ENCODE measurements at places on chromosomes 3 and 15.
A peak's percentile ranks its signal among the peaks of the same experiment; 100 is the strongest.

- DNase-seq, result no peak
These were observed 8.6 kb upstream of the ITPKA start for GRCh38 chr15:41484937-41485625.

DNA sequence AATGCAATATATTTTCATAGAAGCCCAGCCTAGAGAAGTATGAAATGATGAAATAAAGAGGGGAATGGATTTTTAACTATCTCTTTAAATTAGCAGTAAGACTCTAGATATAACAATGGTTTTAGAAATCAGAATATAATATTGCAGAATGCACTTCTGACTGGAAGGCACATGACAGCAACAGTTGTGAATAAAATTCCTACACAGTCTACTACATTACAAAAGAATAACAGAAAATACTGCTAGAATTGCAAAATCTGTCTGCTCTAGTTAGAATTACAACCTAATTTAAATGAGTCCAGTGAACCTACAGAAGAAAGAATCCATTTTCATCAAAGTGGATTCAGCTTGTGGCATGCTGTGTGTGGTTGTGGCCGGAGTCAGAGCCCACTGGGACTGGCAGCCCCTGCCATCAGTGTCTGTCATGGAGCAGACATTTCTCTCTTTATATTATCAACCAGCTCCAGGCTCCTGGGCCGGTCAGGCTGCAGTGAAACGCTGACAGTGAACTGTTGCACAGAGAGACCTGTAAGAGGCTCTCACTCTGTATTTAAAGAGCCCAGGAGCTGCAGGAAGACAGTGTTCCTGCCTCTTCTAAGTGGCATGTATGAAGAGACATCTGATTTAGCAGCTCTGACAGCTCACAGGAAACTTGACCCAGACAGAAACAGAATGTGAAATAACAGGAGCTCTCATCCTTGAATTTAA lies 1523.8 kb upstream of the CADM2 start:
- no peak for DNase-seq

DNA sequence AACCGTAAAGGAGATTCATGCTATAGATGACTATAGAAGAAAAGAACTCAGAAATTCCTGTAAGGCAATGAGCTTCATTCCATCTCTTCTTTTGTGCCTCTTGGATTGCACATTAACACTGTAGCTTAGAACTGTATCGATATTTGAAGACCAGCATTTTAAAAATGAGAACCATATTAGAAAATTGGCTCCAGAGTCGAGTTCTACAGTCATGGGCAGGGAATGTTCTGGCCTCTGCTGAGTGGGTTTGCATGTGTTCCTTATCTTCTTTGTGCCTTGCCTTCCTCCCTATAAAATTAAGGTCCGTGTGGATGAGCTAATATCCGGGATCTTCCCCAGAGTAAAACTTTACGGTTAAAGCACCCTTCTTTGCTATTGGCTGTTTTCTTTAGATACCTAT lies 77.4 kb upstream of the PLCL2 start:
- no peak for DNase-seq

DNA sequence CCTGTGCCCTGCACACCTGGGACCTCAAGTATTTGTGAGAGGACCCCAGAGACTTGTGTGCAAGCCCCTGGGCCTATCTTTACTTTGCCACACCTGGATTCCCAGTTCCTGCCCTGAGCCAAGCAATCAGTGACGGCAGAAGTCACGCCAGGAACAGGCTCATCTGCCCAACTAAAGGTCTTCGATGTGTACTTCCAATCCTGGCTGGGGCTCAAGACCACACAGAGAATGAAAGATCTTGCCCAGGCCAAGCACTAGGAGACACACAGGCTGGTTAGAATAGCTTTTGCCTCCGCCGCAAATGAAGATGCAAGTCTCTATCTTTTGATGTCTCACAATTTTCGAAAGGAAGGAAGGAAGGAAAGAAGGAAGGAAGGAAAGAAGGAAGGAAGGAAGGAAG lies 228.8 kb downstream of the OCA2 start:
- DNase-seq, result no peak

GRCh38 chr3:62161371-62161770 lies 212.0 kb downstream of the FEZF2 start:
- DNase-seq, result peak; percentile 12

GRCh38 chr3:118181274-118181673 lies 853.4 kb downstream of the IGSF11 start:
- DNase-seq, result no peak

Measured in RKO (cell line).